Type B pancreatic cell (in vitro differentiated cells): ENCODE measurements at places on chromosomes 1 and 21. TPM values are rescaled to one million over a fixed set of nuclear protein-coding genes. Genes with fewer than 3 reads are reported as not detected.

GRCh38 chr1:94828251-94828650, 8.1 kb downstream of the SLC44A3 start:
- no peak for DNase-seq

GRCh38 chr1:30758785-30759380, 1.3 kb upstream of the LAPTM5 start:
- no peak for DNase-seq

DNA sequence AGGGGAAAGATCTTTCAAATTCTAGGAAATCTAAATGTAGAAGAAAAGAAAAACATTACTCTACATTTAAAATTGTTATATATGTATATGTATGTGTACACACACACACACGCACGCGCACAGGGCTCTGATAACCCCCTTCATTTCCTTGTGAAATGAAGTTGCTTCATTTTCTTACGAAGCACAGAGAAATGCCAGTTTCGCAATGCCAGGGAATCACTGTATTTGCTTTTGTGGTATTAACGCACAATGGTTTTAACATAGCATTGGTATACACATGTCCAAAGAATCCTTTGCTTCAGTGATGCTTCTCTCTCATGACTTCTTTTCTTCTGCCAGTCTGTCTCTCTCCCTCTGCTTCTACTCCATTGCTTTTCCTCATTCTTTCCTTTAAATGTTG, 8.4 kb upstream of the DDAH1 start:
- no peak for DNase-seq

The TTC39A gene
- 16.3 and 21.1 TPM in 2 replicates for total RNA-seq

The SLC22A15 gene
- total RNA-seq: 3.4 and 3.9 TPM in 2 replicates

The TFAP2E gene
- total RNA-seq: 1.3 and 1.4 TPM in 2 replicates
